ENCODE measurements at places on chromosomes 5 and 9.

- DNase-seq, result no peak
These were observed 77.3 kb downstream of the WNK2 start for GRCh38 chr9:93261281-93261680.

DNA sequence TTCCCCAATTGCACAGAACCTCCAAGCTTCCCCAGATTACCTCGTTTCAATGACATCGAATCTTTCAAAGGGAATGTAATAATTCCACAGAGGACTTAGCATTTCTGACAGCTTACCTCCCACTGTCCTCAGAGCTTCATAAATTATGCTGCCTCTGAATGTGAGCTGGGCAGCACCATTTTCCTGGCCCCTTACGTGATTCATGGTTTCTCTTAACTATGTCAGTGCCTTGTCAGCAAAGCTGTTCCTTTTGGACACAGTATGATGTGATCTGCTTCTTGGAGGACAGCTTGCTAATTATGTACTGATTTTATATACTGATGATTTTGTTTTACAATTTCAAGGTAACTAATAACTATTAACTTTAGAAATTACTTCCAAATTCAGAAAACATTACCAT is 27.7 kb upstream of the SSBP2 start:
- no peak for DNase-seq

- DNase-seq, result no peak
These were observed 77.3 kb downstream of the NFIB start for GRCh38 chr9:14236591-14236990.

GRCh38 chr5:82640916-82641315 is 362.8 kb upstream of the RPS23 start:
- DNase-seq, result no peak

DNA sequence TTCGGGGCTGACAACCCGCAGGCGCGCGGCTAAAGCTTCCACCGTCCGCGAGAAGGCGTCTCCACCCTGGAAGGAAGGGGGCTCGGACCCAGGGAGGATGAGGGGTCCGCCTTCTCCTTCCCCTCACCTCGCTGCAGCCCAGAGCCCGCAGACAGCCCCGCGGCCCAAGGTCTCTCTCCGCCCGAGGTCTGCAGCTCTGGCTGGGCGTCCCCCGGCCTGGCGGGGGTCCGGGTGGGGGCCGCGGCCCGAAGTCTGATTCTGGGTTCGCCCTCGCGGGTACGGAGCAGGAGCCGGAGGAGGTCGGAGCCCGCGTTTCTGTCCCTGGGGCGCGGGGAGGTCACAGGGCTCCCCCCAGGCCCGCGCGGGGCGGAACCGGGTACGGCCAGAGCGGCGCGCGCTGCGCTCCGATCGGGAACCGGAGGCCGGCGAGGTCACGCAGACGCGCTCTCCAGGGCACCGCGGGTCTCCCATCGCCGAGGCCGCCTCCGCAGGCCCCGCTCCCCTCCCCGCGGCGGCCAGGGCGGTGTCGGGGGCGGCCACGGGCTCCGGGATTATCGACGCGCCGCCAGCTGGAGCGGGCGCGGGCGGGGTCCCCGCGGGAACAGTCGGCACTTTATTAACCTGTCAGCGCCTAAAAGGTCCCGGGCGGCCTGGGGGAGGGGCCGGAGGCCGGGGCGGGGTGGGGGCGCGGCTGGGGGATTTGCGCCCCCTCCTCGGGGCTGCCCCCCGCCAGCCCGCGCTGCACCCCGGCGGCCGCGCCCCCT is 11.6 kb downstream of the LHX3 start:
- no peak for DNase-seq

GRCh38 chr5:131280417-131280816 is 16.6 kb downstream of the CDC42SE2 start:
- DNase-seq, result no peak

GRCh38 chr9:136754059-136754572 is 3.9 kb downstream of the LCN8 start:
- DNase-seq, result no peak
